HT-29 (cell line): ENCODE measurements at places on chromosomes 1 and 21.
A peak's percentile ranks its signal among the peaks of the same experiment; 100 is the strongest.

GRCh38 chr1:168623003-168623828 lies 46.8 kb downstream of the XCL1 start:
- peak; percentile 59 for DNase-seq

DNA sequence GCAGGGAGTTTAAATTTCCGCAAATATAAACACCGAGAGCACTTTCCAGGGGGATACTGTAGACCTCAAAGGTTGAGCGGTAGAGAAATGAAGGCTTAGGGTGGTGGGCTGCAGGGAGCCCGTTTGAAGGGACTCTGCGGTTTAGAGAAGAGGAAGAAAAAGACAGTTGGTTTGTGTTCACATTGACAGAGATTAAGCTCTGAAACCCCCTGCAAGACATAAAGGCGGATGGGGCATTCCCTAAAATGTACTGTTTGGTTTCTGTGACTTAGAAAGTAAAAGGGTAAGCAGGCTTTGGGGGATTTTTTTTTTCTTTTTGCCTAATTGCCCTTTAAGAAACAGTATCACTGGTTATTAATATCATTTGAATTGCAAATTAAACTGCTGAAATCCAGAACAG lies 1.3 kb downstream of the KAZN start:
- DNase-seq: no peak

- no peak for DNase-seq
Measured at GRCh38 chr21:45859041-45859761, 122.4 kb upstream of the COL6A1 start.

DNA sequence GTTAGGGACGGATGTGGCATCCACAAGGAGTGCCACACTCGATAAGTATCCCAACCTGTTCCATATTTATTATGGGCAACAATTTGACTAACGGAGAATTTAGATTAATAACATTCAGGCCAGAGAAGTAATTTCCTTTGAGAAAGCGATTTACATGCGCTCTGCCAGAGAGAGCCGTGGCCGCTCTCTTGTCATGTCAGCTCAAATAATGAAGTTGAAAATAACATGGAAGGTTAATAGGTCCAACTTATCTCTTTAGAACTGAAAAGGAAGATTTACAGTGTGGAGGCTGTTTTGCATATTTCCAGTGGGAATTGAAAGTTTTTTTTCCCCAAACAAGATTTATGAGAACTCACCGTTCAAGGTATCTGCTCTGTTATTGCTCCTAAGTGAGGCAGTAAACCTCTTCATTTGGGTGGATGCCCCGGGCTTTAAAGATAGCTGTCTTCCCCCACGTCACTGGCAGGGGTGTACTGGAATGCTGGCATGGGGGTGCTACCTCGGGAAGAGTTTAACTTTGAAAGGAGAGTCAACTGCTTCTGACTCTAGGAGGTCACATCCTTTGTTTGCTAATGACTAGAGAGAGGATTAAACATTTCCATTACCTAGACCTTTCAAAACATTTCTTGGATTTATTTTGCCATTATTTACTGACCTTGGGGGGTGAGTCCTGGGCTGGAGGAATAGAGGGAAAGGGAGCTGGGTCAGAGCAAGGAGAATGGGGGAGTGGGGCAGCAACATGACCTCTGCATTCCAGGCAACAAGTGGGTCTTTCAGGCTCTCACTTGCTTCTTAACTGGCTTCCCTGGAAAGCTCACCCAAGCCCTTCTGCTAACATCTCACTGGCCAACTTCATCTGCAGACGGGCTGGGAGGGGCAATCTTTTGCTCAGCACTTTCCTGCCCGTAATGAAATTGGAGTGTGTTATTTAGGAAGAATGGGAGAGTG lies 204.2 kb downstream of the CAMTA1 start:
- DNase-seq: no peak

GRCh38 chr1:56123826-56124225 lies 455.5 kb downstream of the PLPP3 start:
- DNase-seq: no peak

GRCh38 chr1:177872308-177872900 lies 97.5 kb downstream of the SEC16B start:
- DNase-seq: no peak

DNA sequence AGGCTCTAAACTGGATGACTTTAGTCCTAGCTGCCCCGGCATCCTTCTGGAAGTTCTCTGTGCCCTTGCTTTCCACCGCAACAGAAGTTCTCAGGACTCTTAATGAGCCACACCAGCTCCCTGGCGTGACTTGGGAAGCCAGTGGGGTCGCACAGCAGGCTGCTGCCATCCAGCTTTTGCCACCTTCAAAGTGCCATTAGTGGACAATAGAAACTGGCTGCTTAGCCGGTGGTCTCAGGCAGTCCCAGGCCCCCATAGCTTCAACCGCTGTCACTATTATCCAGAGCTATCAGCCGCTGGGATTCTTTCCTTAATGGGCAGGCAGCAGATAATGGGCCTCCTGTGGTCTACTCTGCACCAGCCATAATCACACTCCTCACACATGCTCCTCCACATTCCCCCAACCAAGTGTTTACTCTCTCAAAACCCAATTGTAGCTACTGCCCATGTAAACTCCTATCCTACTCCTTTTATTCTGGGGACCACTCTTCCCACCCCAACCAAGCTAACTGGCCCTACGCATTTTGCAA lies 37.3 kb downstream of the PLEKHA6 start:
- DNase-seq: no peak

DNA sequence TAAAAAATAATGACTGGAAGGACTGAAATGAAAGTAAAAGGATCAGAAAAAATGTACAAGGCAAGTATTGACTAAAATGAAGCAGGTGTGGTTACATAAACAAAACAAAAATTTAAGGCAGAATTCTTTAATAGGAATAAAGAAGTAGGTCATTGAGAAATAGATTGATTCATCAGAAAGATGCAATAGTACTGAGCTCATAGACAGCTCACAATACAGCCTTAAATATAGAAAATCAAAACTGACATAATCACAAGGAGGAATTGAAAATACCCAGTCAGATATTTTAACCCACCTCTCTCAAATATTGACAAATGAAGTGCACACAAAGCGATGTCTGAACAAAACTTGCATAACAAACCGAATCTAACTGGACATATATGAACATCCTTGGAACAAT lies 366.8 kb upstream of the DPYD start:
- DNase-seq: no peak

GRCh38 chr1:153119491-153119971 lies 6.2 kb upstream of the SPRR2F start:
- DNase-seq: no peak

GRCh38 chr1:14479865-14480264 lies 118.6 kb upstream of the KAZN start:
- DNase-seq: no peak

- no peak for DNase-seq
Measured at GRCh38 chr1:245915406-245915805, 591.7 kb downstream of the SMYD3 start.

GRCh38 chr1:45833361-45833760 lies 29.9 kb downstream of the MAST2 start:
- no peak for DNase-seq

DNA sequence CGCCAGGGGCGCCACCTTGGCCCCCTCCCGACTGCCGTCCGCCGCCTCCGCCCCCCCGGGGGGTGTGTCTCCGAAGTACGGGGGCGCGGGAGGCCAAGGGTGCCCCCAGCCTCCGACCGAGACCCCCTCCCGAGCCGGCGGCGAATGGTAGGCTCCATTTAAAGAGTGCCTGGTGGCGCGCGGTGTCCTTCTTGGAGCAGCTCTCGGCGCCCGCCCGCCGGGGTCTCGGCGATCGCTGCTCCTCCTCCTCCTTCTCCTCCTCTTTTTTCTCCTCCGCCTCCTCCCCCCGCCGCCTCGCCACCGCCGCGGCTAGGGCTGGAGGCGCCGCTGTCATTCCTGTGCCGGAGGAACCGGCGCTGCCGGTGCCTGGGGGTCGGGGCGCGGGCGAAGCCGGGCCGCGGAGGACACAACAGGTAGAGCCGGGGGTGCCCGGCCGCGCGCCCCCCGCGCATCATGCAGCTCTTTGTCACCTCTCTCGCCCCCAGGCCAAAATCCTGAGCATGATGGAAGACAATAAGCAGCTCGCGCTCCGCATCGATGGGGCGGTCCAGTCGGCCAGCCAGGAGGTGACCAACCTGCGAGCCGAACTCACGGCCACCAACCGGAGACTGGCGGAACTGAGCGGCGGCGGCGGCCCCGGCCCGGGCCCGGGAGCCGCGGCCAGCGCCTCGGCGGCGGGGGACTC lies at the start of gene KAZN:
TSS of gene KAZN (plus strand) at position 188 of the 685 bp plus-strand sequence.
- no peak for DNase-seq

DNA sequence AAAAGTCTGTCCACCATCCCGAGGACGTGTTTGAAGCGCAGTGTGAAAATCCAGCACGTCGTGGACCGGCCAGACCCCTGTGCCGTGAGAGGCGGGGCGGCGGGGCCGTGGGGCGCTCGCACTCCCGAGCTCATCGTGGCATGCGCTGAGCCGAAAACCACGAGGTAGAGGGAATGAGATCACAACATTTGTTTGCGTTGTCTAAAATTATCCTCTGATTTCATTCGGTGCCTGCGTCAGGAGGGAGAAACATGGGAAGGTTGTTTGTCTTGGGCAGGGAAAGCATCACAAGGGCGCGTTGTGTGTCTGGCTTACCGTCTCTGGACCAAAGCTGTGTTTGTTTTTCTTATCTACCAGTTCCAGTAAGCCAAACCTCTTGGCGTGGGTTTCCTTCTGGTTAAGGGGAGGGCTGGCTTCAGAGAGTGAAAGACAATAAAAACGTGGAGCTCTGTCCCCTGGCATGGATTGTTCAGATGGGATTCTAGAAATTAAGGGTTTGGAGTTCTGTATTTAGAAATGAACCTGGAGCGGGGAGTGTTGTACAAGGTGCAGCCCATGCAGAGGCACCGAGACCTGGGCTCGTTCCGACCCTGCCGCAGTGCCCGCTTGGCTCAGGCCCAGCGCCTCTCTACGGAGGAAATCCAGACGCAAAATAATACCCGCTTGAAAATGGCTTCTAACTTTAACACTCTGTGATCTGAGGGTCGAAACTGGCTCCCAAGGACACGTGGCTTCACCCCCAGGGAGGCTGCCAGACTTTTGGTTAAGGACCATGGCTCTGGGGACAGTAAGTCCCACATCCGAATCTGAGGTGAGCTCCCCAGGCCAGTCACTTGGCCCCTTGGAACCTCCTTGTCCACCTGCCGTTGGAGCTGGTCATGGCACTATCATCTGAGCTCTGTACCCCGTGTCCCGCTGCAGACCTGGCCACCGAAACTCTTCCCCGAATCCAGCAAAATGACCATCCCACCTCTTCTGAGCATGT lies 68.7 kb upstream of the FAM3B start:
- peak; percentile 45 for DNase-seq

DNA sequence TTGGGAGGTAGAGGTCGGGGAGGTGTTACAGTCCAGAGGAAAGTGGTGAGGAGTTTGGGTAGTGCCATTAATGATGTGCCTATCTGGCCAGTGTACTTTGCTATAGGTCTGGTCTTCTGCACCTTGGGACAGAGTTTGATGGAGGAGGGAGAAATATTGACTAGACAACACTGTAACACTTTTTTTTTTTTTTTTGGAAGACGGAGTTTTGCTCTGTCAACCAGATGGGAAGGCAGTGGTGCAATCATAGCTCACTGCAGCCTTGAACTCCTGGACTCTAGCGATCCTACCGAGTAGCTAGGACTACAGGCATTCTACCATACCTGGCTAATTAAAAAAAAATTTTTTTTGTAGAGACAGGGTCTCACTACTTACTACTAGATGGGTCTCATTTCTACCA lies 1.9 kb downstream of the SCP2 start:
- DNase-seq: no peak

GRCh38 chr1:74579425-74579824 lies 67.0 kb upstream of the LRRC53 start:
- DNase-seq: no peak

DNA sequence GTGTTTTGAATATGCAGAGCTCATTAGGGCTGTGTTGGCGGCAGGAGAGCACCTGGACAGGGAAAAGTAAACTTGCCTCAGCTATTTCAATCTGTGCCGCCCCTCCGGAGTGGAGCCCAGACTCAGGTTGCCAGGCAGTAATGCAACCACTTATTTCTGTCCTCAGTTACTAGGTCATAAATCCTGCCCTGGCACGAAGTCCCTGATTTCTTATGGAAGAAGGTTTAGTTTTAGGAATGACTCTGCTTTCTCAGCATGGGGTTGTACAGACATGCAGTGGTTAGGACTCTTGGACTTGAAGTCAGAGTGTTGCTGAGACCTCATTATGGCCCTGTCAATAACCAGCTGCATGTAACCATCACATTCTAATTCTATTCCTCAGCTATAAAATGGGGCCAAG lies 98.3 kb upstream of the FGGY start:
- DNase-seq: no peak

GRCh38 chr1:113388621-113389358 lies 1.5 kb upstream of the MAGI3 start:
- peak; percentile 73 for DNase-seq
